ENCODE measurements at places on chromosomes 16 and 17. TPM values are rescaled to one million over a fixed set of nuclear protein-coding genes. Genes with fewer than 3 reads are reported as not detected.

DNA sequence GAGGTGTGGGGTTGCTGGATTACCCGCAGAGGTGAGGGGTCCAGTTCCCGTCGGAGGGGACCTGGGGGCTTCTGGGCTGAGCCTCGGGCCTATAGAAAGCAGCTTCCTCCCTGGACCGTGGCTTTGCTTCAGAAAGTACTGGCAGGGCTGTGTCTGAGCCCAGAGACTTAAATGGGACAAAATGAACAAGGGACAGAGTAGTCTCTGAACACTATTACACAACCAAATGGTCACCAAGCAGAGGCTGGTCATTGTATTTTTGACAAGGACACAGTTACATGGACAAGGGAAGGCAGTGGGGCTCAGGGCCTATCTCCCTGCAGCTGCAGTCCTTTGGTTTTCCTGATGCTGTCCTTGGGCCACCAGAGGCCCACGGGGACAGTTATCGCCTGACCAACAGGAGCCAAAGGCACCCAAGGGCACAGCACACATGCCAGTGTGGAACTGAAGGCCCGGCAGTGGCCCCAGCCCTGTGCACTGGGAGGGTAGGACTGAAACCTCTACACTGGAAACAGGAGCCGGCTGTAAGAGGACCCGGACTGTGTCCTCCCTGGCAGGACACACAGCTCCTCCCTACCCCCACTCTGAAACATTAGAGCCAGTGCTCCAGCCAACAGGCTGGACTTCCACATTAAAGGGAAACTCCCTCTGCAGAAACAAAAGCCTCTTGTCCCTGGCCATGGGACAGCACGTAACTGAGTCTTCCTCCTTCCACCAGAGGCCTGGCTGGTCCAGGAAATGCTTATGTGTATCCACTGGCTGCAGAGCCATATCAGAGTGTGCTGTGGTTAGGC lies 26.0 kb upstream of the ERN1 start:
- no peak overlapping the region for H3K4me3 ChIP-seq
- peaks cover 87% of the 10 kb centered on the region for H3K4me1 ChIP-seq
- no peaks in the 10 kb centered on the region for H3K27me3 ChIP-seq
- peak; percentile 91 for DNase-seq

DNA sequence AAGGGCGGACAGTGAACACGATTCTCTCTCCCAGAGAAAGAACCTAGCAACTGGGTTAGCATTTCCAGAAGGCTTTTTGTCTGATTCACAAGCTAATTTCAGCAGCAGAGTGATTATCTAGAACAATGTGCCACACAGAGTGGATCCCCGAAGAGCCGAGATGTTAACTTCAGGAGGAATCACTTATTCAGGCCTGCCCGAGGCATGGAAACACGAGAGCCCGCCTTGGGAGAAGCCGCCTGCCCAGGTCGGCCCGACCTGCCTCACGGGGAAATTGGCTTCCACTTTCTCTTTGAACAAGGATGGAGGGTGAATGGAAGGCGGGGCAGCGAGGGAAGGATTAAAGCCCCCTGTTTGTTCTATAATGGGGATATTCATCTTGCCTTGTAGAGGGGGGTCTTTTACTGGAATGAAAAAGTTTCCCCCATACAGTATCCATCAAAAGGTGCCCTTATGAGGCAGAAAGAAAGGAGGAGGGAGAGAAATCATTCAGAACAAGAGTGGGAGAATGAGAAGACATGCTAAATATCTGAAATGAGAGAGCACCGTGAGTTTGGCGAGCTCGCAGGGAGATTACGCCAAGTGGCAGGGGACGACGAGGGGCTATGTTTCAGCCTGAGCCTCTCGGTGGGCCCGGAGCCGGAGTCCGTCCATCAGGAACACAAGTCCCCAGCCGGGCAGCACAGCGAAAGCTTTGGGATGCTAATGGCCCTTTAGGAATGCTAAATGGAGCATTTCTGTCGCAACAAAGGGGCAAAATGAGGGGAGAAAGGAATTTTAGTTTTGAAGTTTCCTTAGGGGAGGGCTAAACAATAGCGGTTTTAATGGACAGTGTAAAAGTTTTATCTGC lies 33.0 kb downstream of the NTN1 start:
- H3K36me3 ChIP-seq: no peaks in the 10 kb centered on the region
- no peak overlapping the region for H3K4me3 ChIP-seq
- H3K4me1 ChIP-seq: no peaks in the 10 kb centered on the region
- DNase-seq: no peak
- H3K27ac ChIP-seq: no peak overlapping the region

DNA sequence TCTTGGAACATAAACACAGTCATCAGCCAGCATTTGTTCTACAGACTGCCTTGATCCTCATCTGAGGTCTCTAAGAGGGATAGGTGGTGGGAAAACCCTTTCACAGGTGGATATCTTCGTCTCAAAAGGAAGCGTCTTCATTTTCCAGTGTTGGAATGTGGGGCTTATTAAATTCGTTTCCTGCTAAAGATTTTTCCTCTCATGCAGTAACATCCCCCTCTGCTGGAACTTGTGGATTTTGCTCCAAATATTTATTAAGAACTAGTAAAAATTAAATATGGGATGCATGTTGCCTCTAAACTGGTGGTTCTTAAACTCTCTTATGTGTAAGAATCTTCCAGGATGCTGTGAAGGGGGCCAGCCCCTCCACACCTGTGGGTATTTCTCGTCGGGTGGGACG lies 20.1 kb upstream of the MLYCD start:
- no peaks in the 10 kb centered on the region for H3K36me3 ChIP-seq
- H3K4me1 ChIP-seq: no peaks in the 10 kb centered on the region
- no peak overlapping the region for H3K27ac ChIP-seq
- H3K4me3 ChIP-seq: no peak overlapping the region

DNA sequence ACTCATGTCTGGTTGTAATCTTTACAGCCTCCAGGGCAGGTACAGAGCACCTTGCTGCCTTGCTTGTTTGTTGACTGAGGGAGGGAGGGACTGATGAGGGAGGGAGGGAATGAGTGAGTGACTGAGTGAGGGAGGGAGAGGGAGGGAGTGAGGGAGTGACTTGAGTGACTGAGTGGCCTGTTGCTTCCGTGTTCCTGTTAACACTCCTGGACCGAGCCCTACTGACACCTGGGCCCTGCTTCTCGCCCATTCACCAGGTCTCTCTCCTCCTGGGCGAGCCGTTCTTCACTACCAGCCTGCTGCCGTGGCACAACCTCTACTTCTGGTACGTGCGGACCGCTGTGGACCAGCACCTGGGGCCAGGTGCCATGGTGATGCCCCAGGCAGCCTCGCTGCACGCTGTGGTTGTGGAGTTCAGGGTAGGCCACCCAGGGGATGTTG lies 41.2 kb downstream of the PRMT7 start:
- H3K27ac ChIP-seq: no peak overlapping the region
- peaks cover 16% of the 10 kb centered on the region for H3K4me1 ChIP-seq
- no peak overlapping the region for H3K4me3 ChIP-seq
- peaks cover 98% of the 10 kb centered on the region for H3K36me3 ChIP-seq
- peak; percentile 24 for DNase-seq

DNA sequence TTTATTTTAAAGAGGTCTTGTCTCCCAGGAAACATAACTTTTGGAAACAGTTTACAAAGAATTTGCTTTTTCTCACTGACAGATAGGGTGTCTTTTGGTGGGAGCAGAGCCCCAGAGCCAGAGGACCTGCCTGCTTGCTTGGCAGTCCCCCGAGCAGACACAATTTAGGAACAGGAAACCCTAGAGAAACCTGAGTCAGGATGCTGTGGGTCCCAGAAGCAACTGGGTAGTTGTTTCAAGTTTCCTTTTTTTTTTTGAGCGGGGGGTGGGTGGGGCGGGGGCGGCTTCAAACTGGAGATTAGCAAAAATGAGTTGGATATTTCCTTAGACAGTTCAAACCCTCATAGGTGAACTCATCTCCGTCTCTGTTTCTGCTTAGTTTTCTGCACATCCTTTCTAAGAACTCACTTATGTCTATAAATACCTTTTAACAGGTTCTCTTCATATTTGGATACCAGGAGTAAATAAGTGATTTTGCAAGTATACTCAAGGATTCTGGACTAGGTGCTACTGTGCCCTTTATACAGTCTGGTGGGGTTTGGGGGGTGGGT lies 135.1 kb downstream of the PRKCA start:
- no peaks in the 10 kb centered on the region for H3K36me3 ChIP-seq
- H3K27me3 ChIP-seq: no peaks in the 10 kb centered on the region
- DNase-seq: no peak
- H3K27ac ChIP-seq: no peak overlapping the region

- H3K4me1 ChIP-seq: peaks cover 5% of the 10 kb centered on the region
- H3K36me3 ChIP-seq: no peaks in the 10 kb centered on the region
- DNase-seq: no peak
- no peak within 1 kb of the TSS for H3K27ac ChIP-seq
These were observed at the start of gene NLGN2 for GRCh38 chr17:7407485-7408251. NLGN2 (plus strand) TSS chr17:7407845; CDS start chr17:7408256, 411 bp downstream.

GRCh38 chr17:79147746-79148506 lies 73.3 kb downstream of the ENGASE start:
- DNase-seq: no peak
- H3K36me3 ChIP-seq: no peaks in the 10 kb centered on the region
- no peaks in the 10 kb centered on the region for H3K27me3 ChIP-seq

GRCh38 chr17:50507871-50508572 lies at the start of gene MYCBPAP:
MYCBPAP (plus strand) TSS chr17:50508439; CDS start chr17:50508675, 236 bp downstream.
- no peaks in the 10 kb centered on the region for H3K4me1 ChIP-seq
- peak; percentile 86 for DNase-seq
- H3K4me3 ChIP-seq: peak within 1 kb of the TSS; percentile 75
- peak within 1 kb of the TSS; percentile 65 for H3K27ac ChIP-seq
- no peaks in the 10 kb centered on the region for H3K36me3 ChIP-seq

GRCh38 chr16:85829171-85829719 lies 29.8 kb downstream of the COX4I1 start:
- H3K4me1 ChIP-seq: no peaks in the 10 kb centered on the region
- no peak for DNase-seq
- H3K36me3 ChIP-seq: no peaks in the 10 kb centered on the region
- H3K27me3 ChIP-seq: peaks cover 50% of the 10 kb centered on the region
- H3K4me3 ChIP-seq: no peak overlapping the region

DNA sequence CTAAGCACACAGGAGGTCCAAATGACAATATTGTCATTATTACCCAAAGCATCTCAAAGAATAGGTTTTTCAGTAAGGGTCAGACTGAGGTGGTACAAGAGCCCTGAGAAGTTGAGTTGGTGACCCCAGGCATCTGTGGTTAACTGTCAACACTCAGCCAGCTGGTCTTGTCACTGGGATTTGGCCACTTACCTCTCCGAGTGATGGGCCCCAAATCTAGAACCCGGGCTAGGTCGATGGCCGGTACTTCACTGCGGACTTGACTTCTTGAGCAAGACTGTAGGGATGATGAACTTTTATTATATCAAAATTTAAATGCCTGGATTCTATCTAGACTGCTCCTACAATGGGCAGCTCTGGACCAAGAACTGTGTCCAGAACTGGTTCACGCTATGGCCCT lies 11.5 kb downstream of the GP2 start:
- DNase-seq: no peak
- no peaks in the 10 kb centered on the region for H3K27me3 ChIP-seq

DNA sequence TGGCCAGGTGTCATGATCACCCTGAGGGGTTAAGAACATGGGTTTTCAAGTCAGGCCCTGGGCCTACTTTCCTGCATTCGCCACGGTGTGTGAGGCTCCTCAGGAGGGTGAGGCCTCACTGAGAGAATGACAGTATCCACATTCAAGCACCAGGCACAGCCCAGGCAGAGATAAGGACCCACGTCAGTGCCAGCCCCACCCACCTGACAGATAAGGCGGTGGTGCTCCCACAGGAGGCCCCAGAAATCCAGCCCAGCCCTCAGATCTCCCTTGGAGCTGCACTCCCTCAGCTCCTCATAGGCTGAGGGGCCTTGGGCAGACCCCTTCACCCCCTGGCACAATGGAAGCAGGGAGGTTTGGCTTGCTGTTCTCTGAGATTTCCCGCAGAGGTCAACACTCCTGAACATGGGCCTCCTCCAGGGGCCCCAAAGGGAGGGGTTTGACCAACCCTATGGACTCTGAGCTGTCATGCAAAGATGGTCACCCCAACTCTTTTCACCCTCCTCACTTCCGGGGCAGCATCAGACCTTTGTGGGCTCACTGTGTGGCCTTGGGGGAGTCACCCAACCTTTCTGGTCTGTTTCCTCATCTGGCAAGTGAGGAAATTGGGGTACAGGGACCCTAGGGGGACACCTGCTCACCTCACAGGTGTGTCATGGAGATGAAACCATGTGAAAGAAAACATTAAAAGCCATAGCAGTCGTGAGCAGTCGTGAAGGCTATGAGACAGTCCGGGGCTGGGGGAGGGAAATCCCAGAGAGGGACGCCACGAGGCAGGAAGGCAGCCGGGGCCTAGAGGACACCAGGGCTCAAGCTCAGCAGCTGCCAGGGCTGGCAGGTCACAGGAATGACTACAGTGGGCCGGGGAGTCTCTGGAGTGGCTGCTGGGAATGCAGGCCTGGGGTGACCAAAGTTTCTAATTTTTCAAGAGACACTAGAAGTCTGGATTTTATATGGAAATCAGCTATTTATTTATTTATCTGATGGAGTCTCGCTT lies 15.4 kb downstream of the PLLP start:
- H3K27me3 ChIP-seq: no peaks in the 10 kb centered on the region
- no peak overlapping the region for H3K4me3 ChIP-seq
- no peak for DNase-seq
- no peaks in the 10 kb centered on the region for H3K4me1 ChIP-seq
- no peak overlapping the region for H3K27ac ChIP-seq

GRCh38 chr17:79971651-79972050 lies 64.0 kb downstream of the TBC1D16 start:
- no peaks in the 10 kb centered on the region for H3K27me3 ChIP-seq
- no peak for DNase-seq
- H3K4me3 ChIP-seq: no peak overlapping the region
- no peaks in the 10 kb centered on the region for H3K4me1 ChIP-seq

DNA sequence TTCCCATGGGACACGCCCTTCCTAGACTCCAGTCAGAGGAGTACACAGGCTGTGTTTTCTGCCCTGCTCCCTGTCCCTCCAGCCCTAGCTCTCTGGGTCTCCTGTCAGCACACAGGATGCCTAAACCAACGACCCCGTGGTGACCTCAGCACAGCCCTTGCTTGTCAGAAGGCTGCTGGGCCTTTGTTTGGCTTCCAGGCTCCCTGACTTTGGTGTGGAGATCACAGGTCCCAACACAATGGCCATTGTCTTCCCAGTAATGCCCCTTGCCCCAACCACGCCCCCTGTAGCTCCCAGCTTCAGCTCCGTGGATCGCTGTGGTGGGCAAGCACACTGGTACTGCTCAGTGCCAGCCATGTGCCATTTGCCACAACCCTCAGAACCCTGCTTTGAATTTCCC lies 15.0 kb downstream of the HNF1B start:
- peaks cover 4% of the 10 kb centered on the region for H3K27me3 ChIP-seq
- H3K4me3 ChIP-seq: no peak overlapping the region
- DNase-seq: no peak
- H3K27ac ChIP-seq: no peak overlapping the region

GRCh38 chr16:83031524-83031923 lies 404.8 kb downstream of the CDH13 start:
- H3K27ac ChIP-seq: no peak overlapping the region
- no peaks in the 10 kb centered on the region for H3K27me3 ChIP-seq
- H3K4me3 ChIP-seq: no peak overlapping the region
- no peak for DNase-seq

Gene BOLA2B
- 69.1 TPM for total RNA-seq

Gene MON1B
- 13.3 TPM for total RNA-seq

Gene OMG
- not detected for total RNA-seq

Gene CXCL16
- 2.2 TPM for total RNA-seq

Gene FMNL1
- total RNA-seq: 6.5 TPM

Gene KRT34
- not detected for total RNA-seq

Gene DNAH9
- total RNA-seq: not detected

All from psoas muscle (tissue), 8 donors.